ENCODE measurements at places on chromosomes 1 and 21.
A peak's percentile ranks its signal among the peaks of the same experiment; 100 is the strongest.

DNA sequence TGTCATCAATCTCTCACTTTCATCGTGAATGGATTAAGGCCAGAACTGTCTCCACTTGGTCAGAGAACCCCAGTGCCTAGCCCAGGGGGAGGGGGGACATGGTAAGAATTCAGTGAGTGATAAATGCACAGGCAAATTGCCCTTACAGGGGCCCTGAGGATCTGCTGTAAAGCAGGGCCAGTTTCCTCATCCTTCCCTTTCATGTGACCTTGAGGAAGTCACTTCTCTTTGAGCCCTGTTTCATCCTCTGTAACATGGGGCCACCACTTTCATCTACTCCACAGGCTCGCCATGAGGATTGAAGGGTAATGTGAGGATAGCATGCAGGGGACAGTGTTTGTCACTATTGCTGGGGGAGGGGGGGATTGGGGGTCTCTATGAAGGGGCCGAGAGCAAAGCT lies 28.1 kb upstream of the C1QA start:
- DNase-seq, result no peak

DNA sequence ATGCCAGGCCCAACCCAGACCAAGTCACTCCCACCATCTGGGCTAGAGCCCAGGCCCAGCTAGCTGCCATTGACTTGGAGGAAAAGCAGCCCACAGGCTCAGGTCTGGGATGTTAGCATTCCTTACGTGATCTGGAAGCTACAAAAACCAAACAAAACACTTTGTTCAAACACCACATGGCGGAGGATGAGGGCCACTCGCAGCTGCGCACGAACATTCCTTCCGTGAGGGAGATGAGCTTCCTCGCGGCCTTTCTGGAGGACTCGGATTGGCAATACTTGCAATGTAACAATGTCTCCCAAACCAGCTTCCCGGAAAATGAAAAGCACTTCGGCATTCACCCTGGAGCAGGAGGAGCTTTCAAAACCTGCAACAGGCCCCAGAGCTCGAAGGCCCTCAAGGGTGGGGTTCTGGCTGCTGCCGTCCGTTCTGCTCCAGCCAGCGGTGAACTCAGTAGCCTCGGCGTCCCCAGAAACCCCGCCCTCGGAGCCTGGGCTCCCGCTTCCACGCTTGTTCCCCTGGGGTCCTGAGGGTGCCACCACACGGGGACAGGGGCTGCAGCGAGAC lies 40.5 kb downstream of the COL6A1 start:
- DNase-seq, result peak; percentile 58

DNA sequence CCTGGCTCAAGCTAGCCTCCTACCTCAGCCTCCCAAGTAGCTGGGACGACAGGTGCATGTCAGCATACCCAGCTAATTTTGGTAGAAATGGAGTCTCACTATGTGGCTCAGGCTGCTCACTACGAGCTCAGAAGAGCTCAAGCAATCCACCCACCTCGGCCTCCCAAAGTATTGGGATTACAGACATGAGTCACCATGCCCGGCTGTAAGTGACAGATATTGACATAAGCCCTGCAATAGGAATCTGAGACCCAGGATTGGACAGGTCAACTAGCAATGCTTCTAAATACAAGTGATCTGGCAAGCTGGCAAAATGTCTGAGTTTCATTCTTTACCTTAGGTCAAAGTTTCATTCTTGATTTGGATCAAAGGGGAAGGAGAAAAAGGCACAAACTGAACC lies 40.5 kb upstream of the H6PD start:
- DNase-seq, result no peak

- DNase-seq, result no peak
Measured at GRCh38 chr1:154478013-154478412, 24.0 kb upstream of the TDRD10 start.

- no peak for DNase-seq
Measured at GRCh38 chr1:154620751-154621150, 12.8 kb upstream of the ADAR start.

DNA sequence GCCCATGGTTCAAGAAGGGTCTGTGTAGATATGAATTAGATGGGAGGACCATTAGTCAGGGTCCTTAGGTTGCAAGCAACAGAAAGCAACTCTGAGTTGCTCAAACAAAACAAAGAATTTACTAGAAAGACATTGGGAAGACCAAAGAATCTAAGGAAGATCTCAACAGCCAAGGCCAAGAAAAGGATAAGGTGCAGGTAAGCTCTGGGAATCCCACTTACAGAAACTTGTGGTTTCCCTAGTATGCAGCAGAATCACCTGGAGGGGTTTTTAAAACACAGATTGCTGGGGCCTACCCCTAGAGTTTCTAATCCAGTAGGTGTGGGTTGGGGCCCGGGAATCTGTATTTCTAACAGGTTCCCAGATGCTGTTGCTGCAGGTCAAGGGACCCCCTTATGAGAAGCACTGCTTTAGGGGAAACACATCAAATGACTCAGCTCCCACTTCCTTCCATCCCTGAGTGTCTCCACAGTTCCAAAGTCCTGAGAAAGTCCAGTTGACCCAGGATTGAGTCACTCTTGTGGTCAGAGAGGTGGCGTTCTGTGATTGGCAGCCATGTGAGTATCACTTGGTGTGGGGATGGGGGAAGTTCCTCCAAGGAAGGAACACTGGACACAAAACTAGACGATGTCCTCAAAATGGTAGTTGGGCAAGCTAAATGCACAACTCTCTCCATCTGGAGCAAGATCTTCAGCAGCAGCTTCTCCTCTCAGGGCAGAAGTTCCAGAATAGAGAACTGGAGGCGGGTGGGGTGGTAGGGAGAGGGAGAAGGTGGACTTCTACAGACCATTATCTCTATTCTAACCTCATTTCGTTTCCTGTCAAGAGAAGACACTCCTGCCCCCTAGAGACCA lies 24.2 kb upstream of the EYA3 start:
- peak; percentile 52 for DNase-seq

- no peak for DNase-seq
Measured at GRCh38 chr1:39928809-39929587, 25.9 kb upstream of the MFSD2A start.

- DNase-seq, result peak; percentile 70
Measured at GRCh38 chr1:188904201-188904600, 1573.5 kb downstream of the BRINP3 start.

GRCh38 chr1:221994939-221995338 lies 253.1 kb upstream of the DUSP10 start:
- DNase-seq, result no peak
